ENCODE measurements at places on chromosomes 2 and 18.

DNA sequence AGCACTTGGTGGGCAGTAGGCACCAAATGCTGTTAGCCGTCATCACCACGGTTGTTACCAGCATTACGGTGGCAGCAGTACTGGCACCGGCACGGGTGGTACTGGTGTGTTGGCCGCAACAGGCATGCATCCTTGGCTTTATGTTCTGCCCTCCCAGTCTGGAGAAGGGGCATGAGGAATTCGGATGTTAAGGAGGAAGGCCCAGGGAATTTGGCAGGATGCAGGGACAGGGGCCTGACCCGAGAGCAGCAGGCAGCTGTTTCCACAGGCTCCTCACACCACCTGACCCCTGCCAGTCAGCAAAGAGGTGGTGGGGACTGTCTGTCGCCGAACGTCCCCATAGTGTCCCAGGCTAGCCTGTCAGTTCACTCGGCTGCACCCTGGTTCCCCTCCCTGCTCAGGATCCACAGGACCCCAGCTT lies 79.0 kb downstream of the EDAR start:
- DNase-seq, result no peak

DNA sequence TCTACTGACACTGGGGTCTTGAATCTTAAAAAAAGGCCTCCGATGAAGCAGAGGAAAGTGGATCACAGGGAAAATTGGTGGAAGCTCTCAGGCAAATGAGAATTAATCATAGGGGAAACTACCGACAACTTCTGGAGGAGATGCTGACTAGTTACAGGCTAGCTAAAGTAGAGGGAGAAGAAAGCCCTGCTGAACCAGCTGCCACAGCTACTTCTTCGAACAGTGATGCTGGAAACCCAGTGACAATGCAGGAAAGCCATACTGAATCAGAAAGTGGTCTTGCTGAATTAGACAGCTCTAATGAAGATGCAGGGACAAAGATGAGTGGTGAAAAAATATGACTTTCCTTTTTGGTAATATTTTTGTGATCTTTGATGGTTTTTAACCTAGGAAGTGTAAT lies 44.9 kb upstream of the SLC3A1 start:
- no peak for DNase-seq

- no peak for DNase-seq
Observed at GRCh38 chr18:42936289-42936688, 179.2 kb downstream of the RIT2 start.

DNA sequence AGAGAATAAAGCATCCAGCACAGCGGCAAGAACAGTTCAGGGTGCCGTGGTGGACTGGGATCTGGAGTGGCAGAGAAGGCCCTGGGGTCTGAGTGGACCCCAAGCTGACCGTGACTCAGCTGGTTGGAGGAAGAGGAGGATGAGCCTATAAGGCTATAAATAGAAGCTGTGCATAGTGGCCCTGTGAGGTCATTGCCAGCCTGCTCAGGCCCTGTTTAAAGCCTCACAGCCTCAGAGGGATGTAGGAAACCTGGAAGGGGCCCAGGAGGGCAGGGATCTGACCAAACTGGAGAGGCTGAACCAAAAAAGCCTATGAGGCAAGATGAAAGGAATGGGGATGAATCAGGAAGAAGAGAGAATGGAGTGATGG lies 11.3 kb upstream of the DES start:
- DNase-seq, result no peak

DNA sequence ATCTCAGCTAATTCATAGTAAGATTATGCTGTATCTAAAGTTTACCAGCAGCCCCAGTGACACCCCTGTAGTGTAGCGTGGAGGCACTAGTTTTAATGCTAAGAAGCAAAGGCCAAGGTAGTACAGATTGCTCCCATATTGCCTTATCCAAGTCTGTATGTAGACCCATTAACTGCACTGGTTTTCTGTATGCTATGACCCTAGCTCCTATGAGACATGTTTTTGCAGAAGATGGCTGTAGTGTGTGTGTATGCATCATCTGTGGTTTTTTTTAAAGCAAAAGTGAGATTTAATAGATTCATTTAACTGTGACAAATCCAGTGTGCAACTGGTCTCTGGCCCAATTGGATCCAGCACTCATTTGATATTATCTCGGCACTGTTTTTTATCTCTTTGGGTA lies 86.5 kb downstream of the HAUS1 start:
- DNase-seq, result no peak

GRCh38 chr18:64287926-64288325 lies 139.0 kb upstream of the LINC00305 start:
- DNase-seq, result no peak

DNA sequence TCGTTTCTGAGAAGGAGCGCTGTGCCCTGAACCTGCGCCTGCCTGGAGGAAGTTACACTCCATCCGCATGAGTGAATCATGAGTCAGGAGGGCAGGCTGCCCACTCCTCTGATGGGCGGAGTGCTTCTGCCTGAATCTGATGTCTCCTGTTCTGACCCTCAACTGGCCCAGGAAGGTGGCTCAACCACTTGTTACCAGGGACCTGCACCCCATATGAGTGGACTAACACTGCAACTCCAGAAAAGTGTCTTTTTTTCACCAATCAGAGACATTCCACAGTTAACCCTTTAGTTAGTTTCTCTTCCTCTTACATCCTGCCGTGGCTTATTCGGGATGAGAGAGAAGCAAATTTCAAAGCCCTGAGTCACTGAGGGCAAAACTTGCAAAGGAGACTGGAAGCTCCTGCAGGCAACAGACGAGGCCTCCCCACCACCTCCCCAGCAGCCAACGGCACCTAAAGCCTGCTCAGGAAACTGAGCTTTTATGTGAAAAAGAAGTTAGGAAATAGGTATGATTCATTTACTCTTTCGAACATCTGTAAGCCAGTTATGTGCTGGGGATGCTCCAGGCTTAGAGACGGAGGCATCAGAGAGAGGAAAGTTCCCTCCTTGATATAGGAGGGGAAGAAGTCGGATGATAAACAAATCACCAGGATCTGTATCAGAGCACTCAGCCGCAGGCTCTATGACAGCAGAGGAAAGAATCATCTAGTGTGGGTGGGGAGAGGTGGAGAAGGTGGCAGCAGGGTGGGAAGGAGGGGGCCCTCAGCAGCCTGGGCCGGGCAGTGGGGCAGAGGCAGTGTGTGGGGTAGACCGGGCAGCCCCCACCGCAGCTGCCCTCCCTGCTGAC lies 30.9 kb downstream of the MBP start:
- peak; percentile 47 for DNase-seq

DNA sequence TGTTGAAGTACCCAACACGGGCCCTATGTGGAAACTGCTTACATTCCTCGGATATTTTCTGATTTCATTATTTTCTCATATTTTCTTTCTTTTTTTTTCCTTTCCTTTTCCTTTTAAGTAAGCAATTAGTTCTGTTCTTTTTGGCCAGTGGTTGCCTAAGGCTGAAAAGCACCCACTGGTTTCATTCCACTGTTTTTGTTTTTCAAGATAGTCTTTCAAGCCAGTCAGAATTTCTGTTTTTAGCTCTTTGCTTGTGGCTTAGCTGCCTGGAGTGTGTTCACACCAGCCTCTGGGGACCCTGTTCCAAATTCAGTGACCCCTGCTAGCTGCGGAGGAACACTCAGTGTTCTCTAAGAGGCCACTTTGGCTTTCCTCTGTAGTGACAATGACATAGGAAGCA lies 73.6 kb downstream of the NRP2 start:
- DNase-seq, result no peak

DNA sequence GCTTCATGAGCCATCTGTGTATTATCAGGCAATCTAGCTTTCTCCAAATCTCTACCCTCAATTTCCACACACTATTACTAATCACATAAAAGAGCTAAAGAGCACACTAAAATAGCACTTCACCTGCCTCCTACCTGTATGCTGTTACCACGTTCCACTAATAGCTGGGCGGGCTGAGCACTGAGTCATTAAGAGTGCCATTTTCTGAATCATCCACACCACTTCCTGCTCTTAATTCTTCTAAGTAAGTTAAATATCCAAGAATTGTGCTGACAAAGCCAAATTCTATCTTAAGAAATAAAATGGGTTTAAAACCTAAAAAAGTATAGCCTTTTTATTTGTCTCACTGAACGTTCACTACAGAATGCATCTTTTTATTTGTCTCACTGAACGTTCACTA lies 35.7 kb downstream of the NOL10 start:
- DNase-seq, result peak; percentile 16

- no peak for DNase-seq
Observed at GRCh38 chr2:23599667-23600066, 214.7 kb downstream of the KLHL29 start.

GRCh38 chr2:98501876-98502275 lies 57.2 kb downstream of the INPP4A start:
- no peak for DNase-seq

- no peak for DNase-seq
Observed at GRCh38 chr2:170554278-170554955, 160.7 kb upstream of the SP5 start.

Data from stimulated activated CD4-positive, alpha-beta T cell treated with anti-CD3 and anti-CD28 coated beads, Interleukin-15, amount 100 ng/mL, for 1 hour (primary cell).